ENCODE measurements at places on chromosomes 1 and 21. TPM values are rescaled to one million over a fixed set of nuclear protein-coding genes. Genes with fewer than 3 reads are reported as not detected.

The GJB4 gene
- not detected for total RNA-seq

The ADGRB2 gene
- 1.9 TPM for total RNA-seq

The ACKR1 gene
- not detected for total RNA-seq

The FNBP1L gene
- 2.4 TPM for total RNA-seq

GRCh38 chr1:228034954-228035837 is 28.4 kb downstream of the WNT3A start:
- H3K4me3 ChIP-seq = no peak overlapping the region
- H3K27ac ChIP-seq = no peak overlapping the region
- DNase-seq = no peak
- H3K4me1 ChIP-seq = peaks cover 11% of the 10 kb centered on the region
- no peaks in the 10 kb centered on the region for H3K36me3 ChIP-seq

- H3K4me3 ChIP-seq = no peak overlapping the region
- no peak for DNase-seq
- H3K36me3 ChIP-seq = no peaks in the 10 kb centered on the region
Measured at GRCh38 chr1:240232530-240232929, 140.8 kb downstream of the FMN2 start.

DNA sequence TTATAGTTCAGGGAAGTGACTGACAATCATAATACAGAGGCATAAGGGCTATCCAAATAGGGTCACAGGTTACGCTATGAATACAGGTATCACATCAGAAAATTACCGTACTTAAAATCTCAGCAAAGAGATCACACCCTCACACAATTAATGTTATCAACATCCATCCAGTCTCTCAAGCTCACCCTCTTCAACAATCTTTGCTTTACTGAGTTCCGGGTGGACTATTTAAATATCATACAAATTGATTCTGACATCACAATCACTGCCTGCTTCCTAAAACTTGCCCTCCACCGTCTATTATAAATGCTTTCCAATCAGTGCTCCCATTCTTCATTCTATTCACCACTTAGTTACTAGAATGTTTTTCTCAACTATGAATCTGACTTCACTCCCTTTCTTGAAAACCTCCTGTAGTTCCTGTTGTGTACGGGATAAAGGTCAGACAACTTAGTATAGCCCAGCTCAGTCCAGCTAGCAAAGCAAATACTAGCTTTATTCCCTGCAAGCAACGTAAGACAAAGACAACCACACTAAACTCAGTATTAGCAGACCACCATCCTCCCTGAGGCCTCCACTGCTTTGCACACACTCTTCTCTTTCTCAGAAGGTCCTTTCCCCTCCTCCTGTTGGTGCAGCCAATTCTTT is 398.7 kb downstream of the SMYD3 start:
- H3K27ac ChIP-seq = no peak overlapping the region
- DNase-seq = no peak
- H3K4me3 ChIP-seq = no peak overlapping the region
- H3K27me3 ChIP-seq = no peaks in the 10 kb centered on the region
- no peaks in the 10 kb centered on the region for H3K36me3 ChIP-seq
- H3K4me1 ChIP-seq = no peaks in the 10 kb centered on the region

- H3K27ac ChIP-seq = no peak overlapping the region
- no peak overlapping the region for H3K4me3 ChIP-seq
- no peaks in the 10 kb centered on the region for H3K36me3 ChIP-seq
Measured at GRCh38 chr1:201551877-201552731, 13.2 kb downstream of the NAV1 start.

- DNase-seq = no peak
- peak overlapping the region; percentile 27 for H3K4me3 ChIP-seq
- H3K27ac ChIP-seq = no peak overlapping the region
- H3K4me1 ChIP-seq = peaks cover 20% of the 10 kb centered on the region
- peaks cover 4% of the 10 kb centered on the region for H3K36me3 ChIP-seq
Measured at GRCh38 chr1:92367496-92367895, 68.6 kb downstream of the RPAP2 start.

DNA sequence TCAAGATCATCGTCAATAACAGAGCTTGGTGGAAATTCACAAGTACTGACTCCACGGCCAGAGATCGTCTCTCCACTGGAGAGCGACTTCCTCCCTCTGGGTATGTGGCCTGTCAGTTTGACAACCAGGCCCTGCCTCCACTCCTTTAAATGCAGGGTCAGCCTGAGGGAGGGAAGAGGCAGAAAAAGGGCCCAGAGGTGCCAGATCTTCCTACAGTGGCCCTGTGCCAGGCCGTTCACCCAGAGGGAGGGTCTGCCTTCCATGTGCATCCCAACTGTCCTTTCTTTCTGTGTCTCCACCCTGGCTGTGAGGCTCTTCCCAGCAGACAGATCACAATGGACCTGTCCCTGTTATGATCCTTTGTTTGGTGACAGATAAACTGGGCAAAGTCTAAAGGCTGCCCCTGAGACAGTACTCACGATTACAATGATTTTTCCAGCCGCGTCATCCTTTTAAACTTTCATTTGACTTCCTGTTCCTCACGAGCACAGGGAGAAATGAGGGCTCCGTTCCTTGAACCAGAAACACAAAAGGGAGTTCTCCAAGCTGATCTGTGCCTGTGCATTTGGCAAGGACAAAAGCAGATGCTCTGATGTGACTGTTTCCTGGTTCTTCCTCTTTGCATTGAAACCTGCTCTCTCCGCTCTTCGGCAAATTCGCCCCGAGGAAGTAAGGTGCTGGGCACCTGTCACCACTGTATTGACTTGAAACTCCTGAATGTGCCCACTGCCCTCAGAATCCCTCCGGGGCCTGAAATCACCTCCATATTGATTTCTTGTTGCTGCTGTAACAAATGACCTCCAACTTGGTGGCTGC is 126.7 kb downstream of the PGBD5 start:
- no peak for DNase-seq
- no peaks in the 10 kb centered on the region for H3K4me1 ChIP-seq
- no peaks in the 10 kb centered on the region for H3K27me3 ChIP-seq
- H3K27ac ChIP-seq = no peak overlapping the region
- no peaks in the 10 kb centered on the region for H3K36me3 ChIP-seq
- no peak overlapping the region for H3K4me3 ChIP-seq

- DNase-seq = no peak
- no peak overlapping the region for H3K27ac ChIP-seq
- H3K4me1 ChIP-seq = no peaks in the 10 kb centered on the region
- no peaks in the 10 kb centered on the region for H3K36me3 ChIP-seq
- H3K4me3 ChIP-seq = no peak overlapping the region
Measured at GRCh38 chr1:60891281-60891680, 191.1 kb upstream of the NFIA start.

GRCh38 chr1:113423826-113424225 is 33.5 kb downstream of the MAGI3 start:
- no peaks in the 10 kb centered on the region for H3K36me3 ChIP-seq
- no peak overlapping the region for H3K27ac ChIP-seq
- no peaks in the 10 kb centered on the region for H3K27me3 ChIP-seq
- no peaks in the 10 kb centered on the region for H3K4me1 ChIP-seq
- no peak for DNase-seq

GRCh38 chr1:233520261-233521191 is 93.4 kb upstream of the KCNK1 start:
- H3K36me3 ChIP-seq = no peaks in the 10 kb centered on the region
- DNase-seq = no peak
- H3K4me3 ChIP-seq = no peak overlapping the region
- H3K27ac ChIP-seq = no peak overlapping the region
- H3K27me3 ChIP-seq = peaks cover 4% of the 10 kb centered on the region
- no peaks in the 10 kb centered on the region for H3K4me1 ChIP-seq

GRCh38 chr1:21308847-21309652 is 18.8 kb upstream of the ECE1 start:
- H3K4me1 ChIP-seq = peaks cover 26% of the 10 kb centered on the region
- DNase-seq = no peak
- no peaks in the 10 kb centered on the region for H3K36me3 ChIP-seq
- H3K4me3 ChIP-seq = no peak overlapping the region
- no peak overlapping the region for H3K27ac ChIP-seq
- no peaks in the 10 kb centered on the region for H3K27me3 ChIP-seq

DNA sequence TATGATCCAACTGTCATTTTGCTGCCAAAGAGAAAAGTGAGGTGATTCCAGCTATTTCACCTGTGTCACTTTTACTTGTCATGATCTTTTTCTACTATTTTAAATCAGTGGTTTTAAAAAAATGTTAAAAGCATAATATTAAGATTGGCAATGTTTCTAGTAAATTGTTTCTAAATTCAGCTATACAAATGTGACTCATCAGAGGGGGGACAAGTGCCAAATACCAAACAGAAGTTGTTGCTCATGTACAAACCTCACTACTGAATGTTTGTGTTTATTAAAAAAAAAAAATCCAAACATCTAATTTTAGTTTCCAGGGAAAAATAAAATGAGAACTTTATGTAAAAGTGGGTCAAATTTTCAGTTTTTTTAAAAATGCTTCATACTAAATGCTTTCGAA is 346.2 kb upstream of the SNX7 start:
- H3K27me3 ChIP-seq = no peaks in the 10 kb centered on the region
- no peaks in the 10 kb centered on the region for H3K36me3 ChIP-seq
- DNase-seq = no peak
